ENCODE measurements at places on chromosomes 5 and 9.
A peak's percentile ranks its signal among the peaks of the same experiment; 100 is the strongest.

- DNase-seq = no peak
Measured at GRCh38 chr5:10233505-10233904, 16.2 kb downstream of the ATPSCKMT start.

DNA sequence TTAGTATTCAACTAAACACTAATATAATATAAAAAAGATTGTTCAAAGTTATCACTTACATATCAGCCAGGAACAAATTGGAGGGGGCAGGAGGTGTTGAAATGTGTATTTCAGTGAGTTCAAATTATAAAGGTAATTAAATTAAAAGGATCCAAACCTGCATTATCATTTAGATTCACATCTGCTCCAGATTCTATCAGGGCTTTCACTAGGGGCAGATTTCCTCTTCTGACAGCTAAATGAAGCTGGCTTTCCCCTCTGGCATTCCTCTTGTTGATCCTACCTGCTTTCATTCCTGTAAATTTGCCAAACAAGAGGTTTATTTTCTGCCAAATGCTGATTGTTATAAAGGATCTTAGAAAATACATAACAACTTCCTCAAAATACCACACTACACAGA is 86.3 kb upstream of the GCNT4 start:
- DNase-seq = no peak

GRCh38 chr5:6902597-6902996 is 189.4 kb downstream of the TENT4A start:
- DNase-seq = no peak

- peak; percentile 41 for DNase-seq
Measured at GRCh38 chr9:85900504-85901201, 40.3 kb upstream of the NAA35 start.

GRCh38 chr5:136724161-136724560 is 358.8 kb upstream of the TRPC7 start:
- DNase-seq = no peak

DNA sequence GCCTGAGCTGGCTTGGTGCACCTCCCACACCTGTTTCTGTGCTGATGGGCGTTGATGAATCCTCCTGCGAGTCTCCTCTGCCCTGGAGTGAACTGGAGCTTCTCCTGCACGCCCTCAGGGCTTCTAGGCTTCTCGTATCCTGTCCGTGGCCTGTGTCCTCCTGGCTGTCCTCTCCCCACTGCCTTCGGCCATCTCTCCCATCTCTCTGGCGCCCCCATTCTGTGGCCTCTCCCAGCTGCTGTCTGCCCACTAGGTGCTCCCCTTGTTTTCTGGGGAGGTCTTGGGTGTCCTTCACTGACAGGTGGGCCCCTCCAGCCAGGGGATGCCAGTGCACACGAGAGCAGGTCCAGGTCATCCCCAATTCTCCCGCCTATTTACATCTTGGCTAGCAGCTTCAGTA is 28.8 kb downstream of the AHRR start:
- DNase-seq = no peak

DNA sequence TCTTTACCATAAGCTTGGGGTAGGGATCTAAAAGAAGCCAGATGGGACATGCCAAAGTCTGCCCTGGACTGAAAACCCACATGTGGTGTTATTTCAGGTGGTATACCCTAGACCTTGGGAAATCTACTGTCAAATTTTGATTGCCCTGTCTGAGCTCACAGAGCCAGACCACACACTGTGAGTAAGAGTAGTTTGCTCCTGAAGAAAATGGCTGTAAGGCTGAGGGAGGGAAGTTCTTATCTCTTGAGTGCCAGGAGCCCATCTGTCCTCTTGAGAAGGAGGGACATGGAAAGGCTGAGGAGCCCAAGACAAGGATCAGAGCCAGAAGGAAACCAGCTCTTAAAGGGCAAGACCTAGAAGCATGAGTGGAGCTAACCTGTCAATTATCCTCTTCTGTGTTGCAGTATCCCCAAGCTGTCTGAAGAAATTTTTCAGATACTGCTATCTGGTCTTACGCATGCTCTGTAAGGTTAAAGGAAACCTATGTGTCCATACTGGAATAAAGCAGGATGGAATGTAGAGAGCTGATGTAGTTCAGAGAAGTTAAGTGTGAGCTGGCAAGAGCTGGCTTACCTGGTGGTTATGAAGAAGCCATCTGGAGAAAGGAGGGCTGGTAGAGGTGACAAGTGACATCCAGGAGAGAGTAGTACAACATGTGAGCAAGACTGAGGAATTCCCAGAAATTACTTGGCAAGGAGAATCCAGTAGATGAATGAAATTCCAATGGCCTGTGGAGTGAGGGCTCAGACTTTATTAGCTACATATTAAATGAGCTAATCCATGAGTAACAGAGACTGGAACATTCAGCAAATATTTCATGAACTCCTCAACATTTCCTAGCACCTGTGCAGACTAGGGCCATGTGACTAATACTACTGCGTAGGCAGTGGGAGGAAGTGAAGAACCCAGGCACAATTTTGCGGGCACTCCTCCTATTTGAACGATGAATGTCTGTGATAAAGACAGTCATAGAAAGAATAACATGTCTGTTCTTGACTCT is 389.1 kb upstream of the KIF2A start:
- DNase-seq = no peak

GRCh38 chr5:57435701-57436134 is 46.9 kb downstream of the ACTBL2 start:
- no peak for DNase-seq

DNA sequence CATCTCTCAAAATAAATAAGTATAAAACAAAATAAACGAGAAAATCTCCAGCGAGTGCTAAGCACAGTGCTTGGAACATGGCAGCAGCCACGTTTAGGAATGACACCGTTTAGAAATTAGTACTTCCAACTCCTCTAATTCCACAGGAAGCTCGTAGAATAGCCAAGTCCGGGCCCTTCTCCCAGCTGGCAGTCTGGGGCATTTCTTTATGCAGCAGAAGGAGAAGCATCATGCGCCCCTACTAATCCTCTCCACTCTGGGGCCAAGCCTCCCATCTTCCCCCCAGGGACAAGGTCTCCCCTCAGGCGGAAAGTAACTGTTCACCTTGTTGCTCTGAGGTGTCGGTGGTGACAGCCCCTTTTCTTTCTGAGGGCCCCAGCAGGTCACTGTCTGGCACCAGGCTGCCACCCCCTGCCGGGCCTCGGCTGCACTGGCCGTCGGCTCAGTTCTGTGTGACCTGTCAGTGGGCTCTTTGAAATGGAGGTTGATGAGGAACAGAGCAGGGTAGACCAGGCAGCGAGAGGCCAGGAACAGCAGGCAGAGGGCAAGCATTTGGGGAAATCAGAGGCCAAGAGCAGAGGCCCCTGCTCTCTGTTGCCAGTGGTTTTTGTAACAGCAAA is 113.5 kb upstream of the WWC1 start:
- no peak for DNase-seq

GRCh38 chr9:132163876-132164603 is 2.2 kb downstream of the NTNG2 start:
- DNase-seq = no peak

GRCh38 chr9:128254362-128254761 is 21.4 kb downstream of the GOLGA2 start:
- no peak for DNase-seq

DNA sequence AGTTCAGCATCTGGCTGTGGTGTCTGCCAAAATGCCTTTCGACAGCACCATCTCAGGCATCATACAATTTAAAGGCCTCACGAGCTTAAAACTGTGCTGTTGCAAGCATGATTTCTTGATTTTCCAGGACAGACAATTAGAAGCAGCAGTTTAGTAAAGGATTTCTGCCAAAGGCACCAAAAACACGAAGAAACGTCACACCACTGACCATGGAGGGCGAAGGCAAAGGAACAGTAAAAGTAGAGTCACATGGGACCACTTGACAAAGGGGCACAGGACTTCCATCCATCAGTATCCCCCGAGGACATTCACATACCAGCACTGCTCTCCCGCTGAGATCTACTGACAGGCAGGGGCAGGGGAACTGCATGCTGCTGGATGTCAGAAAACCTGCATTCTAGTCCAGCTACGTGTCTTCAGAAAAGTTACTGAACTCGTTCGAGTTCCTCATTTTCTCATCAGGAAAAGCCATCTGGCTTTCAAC is 70.4 kb upstream of the FBXW11 start:
- no peak for DNase-seq

- no peak for DNase-seq
Measured at GRCh38 chr5:59485107-59485506, 408.4 kb downstream of the PDE4D start.

- DNase-seq = no peak
Measured at GRCh38 chr5:43994352-43994708, 391.4 kb downstream of the NNT start.

- DNase-seq = no peak
Measured at GRCh38 chr5:108503986-108504385, 122.1 kb upstream of the FBXL17 start.

GRCh38 chr5:34014626-34015025 is 6.8 kb upstream of the AMACR start:
- no peak for DNase-seq

- DNase-seq = no peak
Measured at GRCh38 chr9:137917795-137918194, 40.2 kb downstream of the CACNA1B start.

DNA sequence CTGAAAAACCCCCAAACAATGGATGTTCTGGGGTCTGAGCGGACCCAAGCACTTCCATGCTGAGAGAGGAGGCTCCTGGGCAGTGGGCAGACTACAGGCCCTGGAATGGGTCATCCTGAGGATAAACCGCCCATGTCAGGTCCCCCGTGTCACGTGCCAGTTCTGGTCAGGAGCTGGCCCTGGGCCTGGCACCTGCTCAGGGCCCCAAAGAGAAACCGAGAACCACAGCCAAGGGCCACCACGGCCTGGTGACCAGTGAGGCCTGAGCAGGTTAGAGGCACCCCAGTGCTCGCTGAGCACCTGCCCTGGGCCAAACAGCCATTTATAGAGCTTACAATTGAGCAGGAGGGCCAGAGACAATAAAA is 15.8 kb downstream of the LMAN2 start:
- no peak for DNase-seq

DNA sequence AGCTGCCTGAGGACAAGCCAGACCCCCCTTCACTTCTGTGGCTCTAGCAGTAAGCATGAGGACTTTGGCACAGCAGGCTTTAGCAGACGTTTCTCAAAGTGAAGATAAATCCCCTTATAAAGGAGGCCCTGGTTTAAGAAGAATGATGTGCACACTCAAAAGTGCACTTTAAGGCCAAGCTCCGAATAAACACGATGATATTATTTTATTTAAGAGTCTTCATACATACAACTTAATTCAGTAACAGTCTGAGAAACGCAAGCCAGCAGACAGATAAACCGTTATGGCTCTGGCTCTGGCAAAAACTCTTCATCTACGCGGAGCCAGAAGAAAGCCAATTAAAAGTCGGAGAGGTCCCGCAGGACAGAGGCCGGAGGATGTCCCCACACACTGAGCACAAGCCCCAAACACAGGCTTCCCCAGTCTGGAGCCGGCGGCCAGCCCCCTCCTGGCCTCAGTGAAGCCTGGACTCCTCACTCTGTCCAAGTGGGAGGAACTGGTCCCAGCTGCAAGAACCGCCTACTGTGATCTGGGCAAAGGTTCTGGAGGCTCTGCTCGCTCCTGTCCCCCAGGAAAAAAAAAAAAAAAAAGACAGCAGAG is 44.6 kb downstream of the ADAMTS2 start:
- no peak for DNase-seq

- no peak for DNase-seq
Measured at GRCh38 chr5:65073250-65073661, 304.5 kb downstream of the CWC27 start.

DNA sequence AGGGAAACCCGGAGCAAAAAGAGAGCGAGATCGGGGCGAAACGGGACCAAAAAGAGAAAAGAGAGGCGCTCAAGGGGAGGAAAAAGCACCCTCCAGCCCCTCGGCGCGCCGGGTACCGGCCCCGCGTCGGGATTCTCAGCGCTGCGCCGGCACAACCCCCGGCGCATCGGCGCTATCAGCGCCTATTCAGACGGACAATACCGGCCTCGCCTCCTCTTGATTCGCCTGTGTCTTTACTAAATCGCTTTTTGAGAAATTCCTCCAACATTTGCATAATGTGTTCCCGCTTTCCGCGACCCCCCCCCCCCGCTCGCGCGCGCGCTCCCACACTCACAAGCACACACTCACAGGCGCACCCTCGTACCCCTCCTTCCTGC is 578 bp downstream of the LHX6 start:
- peak; percentile 56 for DNase-seq

GRCh38 chr5:172559004-172559932 is 81.8 kb upstream of the NEURL1B start:
- DNase-seq = no peak

DNA sequence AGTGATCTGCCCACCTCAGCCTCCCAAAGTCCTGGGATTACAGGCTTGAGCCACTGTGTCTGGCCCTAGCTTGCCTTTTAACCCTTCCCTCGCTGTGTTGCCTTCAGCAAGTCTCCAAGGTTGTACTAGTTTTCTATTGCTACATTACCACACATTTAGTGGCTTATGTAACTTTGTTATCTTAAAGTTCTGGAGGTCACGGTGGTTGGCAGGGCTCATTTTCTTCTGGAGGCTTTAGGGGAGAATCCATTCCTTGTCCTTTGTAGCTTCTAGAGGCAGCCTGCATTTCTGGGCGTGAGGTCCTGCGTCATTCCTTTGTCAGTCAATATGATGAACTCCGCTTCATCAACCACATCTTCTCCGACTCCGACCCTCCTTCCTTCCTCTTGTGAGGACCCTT is 2.9 kb upstream of the PRRC2B start:
- no peak for DNase-seq

DNA sequence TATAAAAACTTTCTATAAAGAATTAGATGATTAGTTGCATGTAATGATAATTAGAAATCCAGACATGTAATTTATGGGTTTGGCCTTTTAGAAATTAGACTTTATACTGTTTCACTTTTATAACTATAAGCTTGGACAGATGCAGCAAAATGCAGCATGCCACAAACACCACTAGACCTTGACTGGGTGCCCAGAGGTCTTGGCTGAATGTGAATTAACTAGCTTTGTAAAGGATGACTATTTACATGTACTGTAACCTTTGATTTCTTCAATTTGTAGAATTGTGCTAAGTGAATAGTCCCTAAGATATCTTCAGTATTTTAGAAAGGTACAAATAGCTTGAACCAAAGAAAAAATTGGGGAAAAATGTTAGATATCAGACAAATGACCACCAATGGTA is 2168.1 kb downstream of the MAT2B start:
- DNase-seq = no peak

- no peak for DNase-seq
Measured at GRCh38 chr9:36876056-36876455, 158.0 kb downstream of the PAX5 start.

- DNase-seq = no peak
Measured at GRCh38 chr5:141040093-141040770, 10.9 kb upstream of the PCDHB1 start.

DNA sequence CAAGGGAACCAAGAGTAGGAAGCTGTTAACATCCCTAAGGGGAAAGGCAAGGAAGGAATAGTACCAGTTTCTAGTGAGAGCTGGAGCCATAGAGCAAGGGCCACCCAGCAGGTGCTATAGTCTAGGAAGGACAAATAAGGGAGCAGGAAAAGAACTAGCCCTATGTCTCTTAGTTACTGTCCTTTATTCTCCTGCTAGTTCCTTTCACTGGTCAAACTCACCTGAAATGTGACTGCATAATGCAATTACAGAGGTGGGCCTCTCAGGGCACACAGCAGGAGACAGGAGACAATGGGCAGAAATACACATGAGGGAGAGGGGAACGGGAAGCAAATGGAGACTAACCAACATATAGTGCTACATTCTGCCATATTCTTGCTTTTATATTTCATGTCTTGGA is 26.7 kb upstream of the FRMPD1 start:
- no peak for DNase-seq
